Stimulated activated CD8-positive, alpha-beta memory T cell treated with anti-CD3 and anti-CD28 coated beads, Interleukin-15, amount 100 ng/mL, for 48 hours (primary cell): ENCODE measurements at places on chromosomes 16 and 17.

DNA sequence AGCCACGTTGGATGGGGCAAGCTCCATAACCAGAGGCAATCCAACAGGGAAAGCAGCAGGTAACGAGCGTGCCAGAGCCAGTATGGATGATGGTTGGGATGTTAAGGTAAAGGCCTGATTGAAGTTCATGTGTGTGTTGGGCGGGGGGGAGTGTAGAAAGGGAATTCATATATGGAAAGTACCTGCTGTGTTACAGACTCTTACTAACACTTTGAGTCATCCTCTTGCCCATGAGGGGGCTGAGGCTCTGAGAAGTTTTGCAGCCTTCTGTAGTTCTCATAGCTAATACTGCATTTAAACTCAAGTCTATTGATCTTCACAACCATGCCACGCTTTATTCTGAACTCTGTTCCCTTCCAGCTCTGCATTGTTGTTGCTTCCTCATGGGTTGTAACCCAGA, 28.5 kb downstream of the SYCE1L start:
- no peak for DNase-seq

GRCh38 chr16:27408602-27409031, 6.6 kb downstream of the IL21R start:
- DNase-seq = no peak

GRCh38 chr16:79658301-79659033, 57.9 kb upstream of the MAF start:
- DNase-seq = no peak

GRCh38 chr16:48101069-48101674, 54.6 kb downstream of the ABCC12 start:
- DNase-seq = peak; percentile 19

DNA sequence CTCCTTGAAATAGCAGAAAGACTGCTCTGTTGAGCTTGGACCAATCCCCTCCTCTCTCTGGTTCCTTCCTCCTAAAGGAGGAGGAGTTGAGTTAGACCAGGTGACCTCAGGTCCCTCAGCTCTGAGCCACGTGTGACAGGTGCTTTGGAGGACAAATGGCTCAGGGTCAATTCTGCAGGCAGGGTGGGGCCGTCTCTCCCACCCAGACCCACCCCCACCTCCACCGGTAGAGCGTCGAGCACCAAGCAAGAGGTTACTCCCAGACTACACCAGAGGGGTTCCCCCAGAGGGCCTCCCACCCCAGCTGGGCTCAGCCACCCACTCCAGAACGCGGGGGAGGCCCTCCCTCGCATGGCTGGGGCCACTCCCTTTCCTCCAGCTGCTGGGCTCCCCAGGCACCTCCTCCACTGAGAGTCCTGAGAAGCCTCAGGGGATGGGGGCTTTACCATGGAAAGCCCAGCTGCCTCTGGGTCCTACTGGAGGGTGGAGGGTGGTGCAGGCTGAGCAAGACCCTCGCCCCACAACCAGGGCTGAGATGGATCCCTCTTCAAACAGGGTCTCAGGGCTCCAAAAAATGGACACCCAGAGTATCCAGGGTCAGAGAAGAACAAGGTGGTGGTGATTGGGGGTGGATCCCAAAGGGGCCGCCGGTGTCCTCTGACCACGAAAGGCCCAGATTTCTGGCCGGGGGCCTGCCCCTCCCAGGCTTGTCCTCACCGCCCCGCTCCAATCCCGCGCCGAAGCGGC, 7.6 kb downstream of the MYO1C start:
- DNase-seq = no peak
